ENCODE measurements at places on chromosomes 2 and 18.

GRCh38 chr2:200264631-200265030, 41.9 kb upstream of the SPATS2L start:
- no peak for DNase-seq

GRCh38 chr18:69963196-69963595, 15.5 kb upstream of the CD226 start:
- DNase-seq: no peak

DNA sequence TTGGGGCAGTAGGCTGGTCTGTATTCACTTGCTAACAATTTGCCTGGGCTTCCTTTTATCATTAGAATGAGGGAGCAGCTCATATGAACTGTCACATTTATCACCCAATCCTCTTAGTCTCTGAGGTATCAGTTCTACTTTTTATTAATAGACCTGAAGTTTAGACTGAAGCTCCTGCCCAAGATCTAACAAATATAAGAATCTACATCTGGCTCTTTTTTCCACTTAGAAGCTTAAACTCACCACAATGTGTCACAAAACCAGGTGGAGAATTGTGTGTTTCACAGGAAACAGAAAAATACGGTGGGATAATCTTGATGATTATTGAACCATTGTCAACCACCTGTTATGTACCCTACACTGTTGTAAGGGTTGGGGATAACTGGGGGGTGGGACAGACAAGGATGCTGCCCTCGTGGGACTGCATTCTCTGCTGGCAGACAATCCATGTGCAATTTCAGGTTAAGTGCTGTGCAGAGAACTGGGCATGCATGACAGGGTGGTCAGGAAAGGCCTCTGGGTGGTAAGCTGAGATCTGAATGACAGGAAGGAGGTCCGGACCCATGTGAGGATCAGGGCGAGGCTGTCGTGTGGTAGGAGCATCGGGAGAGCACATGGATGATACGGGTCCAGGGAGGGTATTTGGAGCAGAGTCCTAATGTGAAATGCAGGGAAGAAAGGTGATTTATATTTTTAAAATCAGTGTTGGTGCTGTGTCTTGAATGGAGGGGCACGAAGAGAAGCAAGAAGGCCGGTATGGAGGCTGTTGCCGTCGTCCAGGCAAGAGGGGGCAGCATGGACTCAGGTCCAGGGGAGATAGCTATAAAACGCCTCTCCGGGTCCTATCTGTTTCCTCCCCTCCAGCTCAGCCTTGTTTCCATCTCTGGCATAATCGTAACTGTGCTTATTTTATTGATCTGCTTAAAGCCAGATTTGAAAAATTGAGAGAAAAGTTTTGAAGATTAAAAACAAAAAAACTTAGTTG, 17.6 kb downstream of the MYL12B start:
- no peak for DNase-seq

- DNase-seq: no peak
These were observed 544.3 kb downstream of the ZNF804A start for GRCh38 chr2:185142677-185143076.

- no peak for DNase-seq
These were observed 135.0 kb upstream of the ZNF804A start for GRCh38 chr2:184463102-184463865.

DNA sequence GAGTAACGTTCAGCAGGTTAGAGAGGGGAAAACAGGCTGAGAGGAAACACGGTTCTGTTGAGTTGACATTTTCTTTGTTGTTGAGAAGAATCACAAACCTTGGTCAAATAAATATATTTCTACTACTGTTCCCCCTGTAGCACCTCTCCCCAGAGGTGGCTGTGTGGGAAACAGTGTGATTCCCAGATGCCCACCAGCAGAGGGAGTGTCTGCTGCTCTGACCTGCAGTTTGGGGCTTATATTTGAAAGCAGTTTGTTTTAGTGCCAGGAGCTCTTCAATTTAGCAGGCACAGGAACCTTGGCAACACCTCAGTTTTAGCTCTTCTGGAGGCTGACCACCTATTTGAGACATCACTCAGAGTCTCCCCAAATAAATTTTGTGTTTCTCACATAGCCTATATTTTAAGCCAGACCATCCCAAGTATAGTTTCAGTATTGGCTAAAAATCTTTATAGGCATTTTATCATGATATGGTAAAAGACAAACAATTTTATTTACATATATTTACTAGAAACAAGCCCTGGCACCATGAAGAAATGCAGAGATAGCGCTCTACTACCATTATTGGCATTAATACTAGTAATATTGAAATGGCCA, 75.7 kb downstream of the PIK3C3 start:
- DNase-seq: no peak

- no peak for DNase-seq
These were observed 443.5 kb upstream of the SLC14A2 start for GRCh38 chr18:45171679-45172191.

GRCh38 chr2:216508229-216508628, 9.6 kb downstream of the RPL37A start:
- DNase-seq: no peak

DNA sequence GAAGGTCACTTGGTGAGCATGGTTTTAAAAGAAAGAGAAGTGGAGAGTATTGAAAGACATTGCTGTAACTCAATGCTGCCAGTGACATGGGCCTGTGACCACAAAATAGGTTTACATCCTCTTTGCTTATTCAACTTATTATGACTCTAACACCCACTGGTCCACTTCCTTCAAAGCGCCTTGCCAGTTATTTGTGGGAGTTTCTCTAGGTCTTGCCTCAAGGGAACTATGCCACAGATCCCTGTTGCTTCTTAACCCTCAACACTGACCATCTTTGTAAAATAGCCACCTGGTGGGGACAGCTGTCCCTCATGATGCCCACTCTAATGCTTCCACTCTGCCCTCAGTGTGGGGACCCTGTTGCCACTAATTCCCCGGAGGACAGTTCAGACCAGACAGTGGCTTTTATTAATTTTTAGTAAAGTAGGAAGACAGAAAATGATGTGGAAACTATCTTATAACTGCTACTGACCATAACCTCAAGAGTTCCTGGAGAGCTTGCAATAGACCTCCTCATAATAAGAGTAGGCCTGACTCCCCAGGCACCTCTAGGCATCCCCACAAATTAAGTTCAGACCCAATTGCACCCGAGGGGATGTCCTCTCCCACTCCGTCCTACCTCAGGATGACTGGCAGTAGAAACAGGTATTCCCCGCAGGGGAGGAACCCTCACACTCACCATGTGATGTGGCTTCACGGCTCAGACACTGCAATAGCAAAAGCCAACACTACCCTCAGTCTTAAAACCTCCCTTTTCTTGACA, 31.3 kb upstream of the SLC25A52 start:
- no peak for DNase-seq

DNA sequence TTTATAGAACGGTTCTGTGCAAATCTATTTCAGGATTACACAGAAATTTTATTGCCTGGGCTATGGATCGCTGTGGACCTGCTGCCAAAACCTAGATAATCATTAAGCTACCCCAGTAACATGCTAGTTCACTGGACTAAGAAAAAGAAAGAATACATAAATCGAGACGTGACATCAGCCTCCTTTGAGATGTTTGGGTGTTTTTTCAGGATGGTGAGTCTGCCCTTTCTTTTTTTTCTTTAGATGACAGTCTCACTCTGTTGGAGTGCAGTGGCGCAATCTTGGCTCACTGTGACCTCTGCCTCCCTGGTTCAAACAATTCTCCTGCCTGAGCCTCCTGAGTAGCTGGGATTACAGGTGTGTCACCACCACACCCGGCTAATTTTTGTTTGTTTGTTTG, 52.0 kb downstream of the FHOD3 start:
- no peak for DNase-seq

- peak; percentile 32 for DNase-seq
These were observed 78.0 kb upstream of the PNPT1 start for GRCh38 chr2:55771612-55772011.

- no peak for DNase-seq
These were observed 226.3 kb downstream of the CCDC85A start for GRCh38 chr2:56410140-56410539.

DNA sequence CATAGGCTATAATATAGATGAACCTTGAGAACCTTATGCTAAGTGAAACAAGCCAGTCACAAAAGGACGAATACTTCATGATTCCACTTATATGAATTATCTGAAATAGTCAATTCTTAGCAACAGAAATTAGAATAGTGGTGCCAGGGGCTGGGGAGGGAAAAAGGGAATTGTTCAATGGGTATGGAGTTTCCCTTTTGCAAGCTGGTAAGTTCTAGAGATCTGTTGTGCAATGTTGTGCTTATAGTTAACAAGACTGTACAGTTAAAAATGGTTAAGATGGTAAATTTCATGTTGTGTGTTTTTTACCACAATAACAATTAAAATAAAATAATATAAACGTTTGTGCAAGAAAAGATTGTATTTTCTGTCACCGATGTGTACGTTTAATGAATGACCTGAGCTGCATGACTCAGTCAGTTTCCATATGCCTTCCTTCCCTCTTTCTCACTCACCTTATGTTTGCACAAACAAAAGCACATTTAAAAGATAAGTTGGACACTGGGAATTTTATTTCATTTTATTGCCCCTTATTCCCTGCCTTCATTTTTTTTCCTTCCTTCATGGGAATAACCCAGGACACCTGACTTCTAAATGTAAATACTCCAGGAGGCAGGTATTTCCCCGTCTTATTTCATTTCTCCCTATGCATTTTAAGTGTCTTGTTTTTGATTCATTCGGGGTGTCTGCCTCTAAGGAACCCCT, 143.7 kb upstream of the TTC39C start:
- DNase-seq: no peak

DNA sequence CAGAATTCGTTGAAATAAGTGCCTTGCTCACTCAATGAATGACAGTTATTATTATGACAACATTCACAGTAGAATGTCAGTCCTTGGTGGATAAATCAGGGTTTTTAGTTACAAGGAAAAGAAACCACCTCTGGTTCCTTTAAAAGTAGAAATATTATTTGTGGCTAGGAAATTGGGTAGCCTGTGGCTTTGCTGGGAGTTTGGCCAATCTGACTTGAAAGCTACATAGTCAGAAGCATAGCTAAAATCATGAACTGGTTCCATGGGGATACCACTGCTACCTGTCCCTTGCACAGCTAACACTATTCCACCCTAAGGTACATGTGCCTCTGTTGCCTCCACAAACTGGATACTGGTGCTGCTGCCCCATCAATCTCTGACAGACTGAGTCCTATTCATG, 12.8 kb upstream of the SMCHD1 start:
- no peak for DNase-seq

- no peak for DNase-seq
These were observed 167.5 kb downstream of the TWIST2 start for GRCh38 chr2:239015218-239015900.

GRCh38 chr2:172806996-172807395, 71.4 kb downstream of the RAPGEF4 start:
- DNase-seq: no peak

All from NCI-H446 treated with DMSO at 0.1 percent for 48 hours (cell line).